ENCODE measurements at places on chromosomes 5 and 9. TPM values are rescaled to one million over a fixed set of nuclear protein-coding genes. Genes with fewer than 3 reads are reported as not detected.
A peak's percentile ranks its signal among the peaks of the same experiment; 100 is the strongest.

The MRPS30 gene
- polyA plus RNA-seq: 36.4 TPM

DNA sequence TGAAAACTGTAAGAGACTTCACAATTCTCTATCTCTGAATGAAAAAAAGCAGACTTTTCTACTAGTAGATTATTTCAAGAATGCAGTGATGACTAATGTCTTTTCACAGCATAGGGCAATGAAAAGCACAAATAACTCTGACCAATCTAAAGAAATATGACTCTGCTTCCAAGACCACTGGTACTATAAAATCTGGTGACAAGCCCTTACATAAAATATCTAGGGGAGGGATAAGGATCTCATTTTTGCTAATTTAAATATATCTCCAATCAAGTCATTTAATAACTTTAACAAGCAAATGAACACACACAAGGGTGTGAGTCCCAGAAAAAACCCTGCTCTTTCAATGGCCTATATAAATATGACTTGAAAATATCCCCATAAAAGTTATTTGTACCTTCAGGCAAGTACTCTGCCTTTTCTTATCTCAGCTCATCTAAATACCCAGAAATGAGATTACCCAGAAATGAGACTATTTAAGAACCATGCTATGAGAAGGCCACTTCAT lies 105.2 kb downstream of the GNAQ start:
- H3K4me1 ChIP-seq: no peaks in the 10 kb centered on the region
- H3K27me3 ChIP-seq: no peaks in the 10 kb centered on the region
- H3K27ac ChIP-seq: no peak overlapping the region
- H3K36me3 ChIP-seq: no peaks in the 10 kb centered on the region

DNA sequence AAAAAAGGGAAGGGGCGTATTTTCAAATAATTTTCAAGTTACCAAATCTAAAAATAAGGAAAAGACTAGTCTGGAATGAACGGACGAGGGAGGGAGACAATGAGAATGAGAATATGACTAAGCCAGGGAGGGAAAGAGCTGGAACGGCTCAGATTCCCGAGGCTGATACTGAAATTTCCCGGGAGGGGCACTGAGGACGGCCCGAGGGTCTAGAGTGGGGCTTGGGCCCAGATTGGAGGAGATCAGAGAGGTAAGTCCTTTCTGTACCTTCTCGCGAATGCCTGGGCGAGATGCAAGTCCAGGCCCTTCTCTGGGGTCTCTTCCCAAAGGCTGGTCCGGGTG lies 3.4 kb upstream of the CCIN start:
- no peaks in the 10 kb centered on the region for H3K36me3 ChIP-seq
- DNase-seq: no peak
- no peak overlapping the region for H3K4me3 ChIP-seq
- H3K27ac ChIP-seq: no peak overlapping the region

The ECSCR gene
- 0.13 TPM for polyA plus RNA-seq

DNA sequence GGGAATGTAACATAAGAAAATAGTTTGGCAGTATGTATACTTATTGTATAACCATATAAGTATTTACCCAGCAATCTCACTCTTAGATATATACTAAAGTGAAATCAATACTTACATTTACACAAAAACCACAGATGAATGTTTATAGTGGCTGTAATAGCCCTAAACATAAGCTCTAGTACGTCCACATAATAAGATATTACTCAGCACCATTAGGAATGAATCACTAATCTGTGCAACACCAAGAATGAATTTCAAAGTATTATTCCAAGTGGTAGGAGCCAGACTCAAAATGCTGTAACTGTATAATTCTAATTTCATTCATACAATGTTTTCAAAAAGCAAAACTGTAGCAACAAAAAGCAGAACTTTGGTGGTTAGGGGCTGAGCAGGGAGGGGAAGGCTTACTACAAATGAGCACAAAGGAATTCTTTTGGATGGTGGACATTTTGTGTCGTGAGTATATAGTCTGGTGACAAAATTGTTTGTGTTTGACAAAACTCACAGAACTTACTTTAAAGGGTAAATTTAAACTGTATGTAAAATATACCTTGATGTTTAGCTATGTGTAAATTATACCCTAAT lies 11.9 kb upstream of the C5orf46 start:
- no peak overlapping the region for H3K4me3 ChIP-seq
- H3K27ac ChIP-seq: no peak overlapping the region
- H3K27me3 ChIP-seq: no peaks in the 10 kb centered on the region

The TNFSF15 gene
- 0.12 TPM for polyA plus RNA-seq

DNA sequence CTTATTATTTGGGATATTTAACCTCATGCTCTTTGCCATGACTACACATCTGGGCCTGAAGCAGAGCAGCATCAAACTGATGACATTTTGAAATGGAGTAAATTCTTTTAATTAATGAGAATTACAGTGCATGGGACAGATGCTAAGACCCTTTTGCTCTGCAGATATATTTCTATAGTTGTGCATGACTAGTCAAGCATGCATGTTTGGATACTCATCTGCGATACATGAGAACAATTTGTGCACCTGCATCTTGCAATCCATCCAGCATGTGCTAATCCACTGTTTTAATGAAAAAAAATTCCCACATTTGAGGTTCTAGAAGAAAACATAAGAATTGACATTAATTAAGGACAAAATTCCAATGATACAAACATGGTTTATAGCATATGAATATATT lies 1047.6 kb upstream of the ACO1 start:
- H3K27ac ChIP-seq: no peak overlapping the region
- H3K4me3 ChIP-seq: no peak overlapping the region
- H3K36me3 ChIP-seq: no peaks in the 10 kb centered on the region
- no peaks in the 10 kb centered on the region for H3K27me3 ChIP-seq

- no peak overlapping the region for H3K27ac ChIP-seq
- DNase-seq: no peak
- no peaks in the 10 kb centered on the region for H3K4me1 ChIP-seq
- H3K36me3 ChIP-seq: no peaks in the 10 kb centered on the region
- H3K4me3 ChIP-seq: no peak overlapping the region
Observed at GRCh38 chr5:168165221-168165914, 126.1 kb upstream of the WWC1 start.

The PCDHGB6 gene
- 0.12 TPM for polyA plus RNA-seq

- H3K27me3 ChIP-seq: no peaks in the 10 kb centered on the region
- peak overlapping the region; percentile 62 for H3K27ac ChIP-seq
- H3K4me1 ChIP-seq: peaks cover 68% of the 10 kb centered on the region
- DNase-seq: peak; percentile 98
Observed at GRCh38 chr5:30605693-30606268, 587.7 kb upstream of the CDH6 start.

- no peaks in the 10 kb centered on the region for H3K36me3 ChIP-seq
- no peaks in the 10 kb centered on the region for H3K27me3 ChIP-seq
- no peak overlapping the region for H3K27ac ChIP-seq
- H3K4me1 ChIP-seq: peaks cover 33% of the 10 kb centered on the region
- no peak for DNase-seq
Observed at GRCh38 chr9:131370638-131371037, 23.2 kb upstream of the PRRC2B start.

The NTRK2 gene
- not detected for polyA plus RNA-seq
